Hippocampal formation (tissue), 2 donors: ENCODE measurements at places on chromosomes 3 and 15.

DNA sequence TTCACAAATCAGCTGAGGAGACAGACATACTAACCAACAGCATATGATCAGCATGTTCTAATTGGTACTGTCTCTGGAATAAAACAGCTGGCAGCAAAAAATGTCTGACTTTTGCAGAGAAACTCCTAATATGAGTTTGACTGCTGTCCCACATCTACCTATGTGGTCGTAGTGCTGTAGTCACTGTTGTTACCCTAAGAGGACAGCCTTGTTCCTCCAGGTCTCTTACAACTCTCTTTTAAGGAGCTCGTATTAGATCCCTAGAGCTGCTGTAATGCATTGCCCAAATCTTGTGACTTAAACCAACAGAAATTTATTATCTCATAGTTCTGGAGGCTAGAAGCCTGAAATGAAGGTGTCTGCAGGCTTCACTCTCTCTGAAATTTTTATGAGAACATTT is 92.1 kb downstream of the TGFBR2 start:
- DNase-seq: no peak

DNA sequence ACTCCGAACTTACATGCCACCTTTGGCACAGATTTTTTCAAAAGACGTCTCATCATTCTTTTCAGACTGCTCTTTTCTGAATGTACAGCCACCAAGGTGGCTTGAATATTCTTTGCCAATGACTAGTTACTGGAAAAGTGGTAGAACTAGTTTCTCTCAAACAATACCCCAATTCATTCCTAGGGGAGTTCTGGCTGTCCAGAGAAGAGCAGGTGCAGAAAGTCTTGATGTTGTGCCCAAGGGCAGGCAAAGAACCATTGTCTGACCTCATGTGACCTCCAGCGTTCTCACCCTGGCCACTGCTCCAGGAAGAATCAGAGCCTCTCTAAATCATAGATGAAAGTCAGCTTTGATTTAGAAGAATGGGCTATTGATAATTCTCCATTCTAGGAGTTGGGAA is 5.5 kb downstream of the LMOD3 start:
- peak; percentile 88 for DNase-seq

DNA sequence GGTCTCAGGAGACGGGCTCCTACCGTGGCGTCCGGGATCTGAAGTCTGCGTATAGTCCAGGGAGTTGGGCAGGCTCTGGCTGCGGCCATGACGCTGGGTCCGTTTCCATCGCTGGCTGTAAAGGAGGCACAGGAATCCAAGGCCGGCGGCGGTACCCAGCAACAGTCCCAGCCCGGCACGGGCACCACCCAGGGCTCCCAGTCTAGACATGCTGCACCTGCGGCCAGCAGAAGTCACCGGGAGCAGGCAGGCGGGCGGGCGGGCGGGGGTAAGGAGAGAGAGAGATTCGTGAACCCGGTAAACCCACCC is 526 bp downstream of the RMDN3 start:
- DNase-seq: no peak

GRCh38 chr3:196192036-196192523 is 19.1 kb downstream of the ZDHHC19 start:
- DNase-seq: no peak

- DNase-seq: no peak
These were observed 8.7 kb downstream of the SPCS1 start for GRCh38 chr3:52714335-52715302.

- no peak for DNase-seq
These were observed 254.1 kb downstream of the AGBL1 start for GRCh38 chr15:86333819-86334218.

DNA sequence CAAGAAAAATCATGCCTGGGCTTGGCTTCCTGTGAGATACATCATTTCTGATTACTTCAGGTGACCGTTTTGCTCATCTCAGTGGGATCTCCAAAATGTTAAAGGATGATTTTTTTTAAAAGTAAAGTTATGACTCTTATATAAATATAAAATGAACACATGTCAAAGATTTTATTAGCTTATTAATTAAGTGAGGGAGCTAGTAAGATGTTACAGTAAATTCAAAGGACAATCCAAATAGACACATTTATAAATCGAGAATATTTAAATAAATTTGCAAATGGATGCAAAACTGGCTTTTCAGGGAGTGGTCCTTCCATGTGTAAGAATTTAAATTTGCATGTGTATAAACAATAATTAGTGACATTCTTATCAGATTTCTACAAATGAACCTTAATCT is 87.0 kb downstream of the IQCH start:
- DNase-seq: no peak

GRCh38 chr3:107531917-107532469 is 9.2 kb downstream of the BBX start:
- DNase-seq: no peak

DNA sequence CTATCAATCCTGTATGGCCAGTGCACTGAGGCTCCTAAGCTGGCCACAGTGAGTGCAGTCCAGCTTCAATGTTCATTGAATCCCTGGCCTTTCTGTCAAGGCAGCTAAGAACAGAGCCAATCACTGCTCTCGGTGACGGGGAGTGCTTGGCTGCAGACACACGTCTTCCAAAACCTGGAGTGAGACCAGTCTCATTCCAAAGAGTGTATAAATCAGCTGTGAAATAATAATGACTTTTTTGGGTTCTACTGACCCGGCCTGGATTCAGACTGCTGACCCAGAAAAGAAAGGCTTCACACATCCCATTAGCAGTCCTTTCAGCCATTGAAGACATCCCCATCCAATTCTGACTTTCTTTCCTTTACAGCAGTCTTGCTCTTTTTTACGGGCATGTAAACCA is 665.5 kb downstream of the GBE1 start:
- DNase-seq: no peak

GRCh38 chr15:66934868-66935520 is 130.4 kb upstream of the SMAD3 start:
- DNase-seq: no peak

- DNase-seq: no peak
These were observed 28.9 kb downstream of the POLR2M start for GRCh38 chr15:57735431-57735830.

DNA sequence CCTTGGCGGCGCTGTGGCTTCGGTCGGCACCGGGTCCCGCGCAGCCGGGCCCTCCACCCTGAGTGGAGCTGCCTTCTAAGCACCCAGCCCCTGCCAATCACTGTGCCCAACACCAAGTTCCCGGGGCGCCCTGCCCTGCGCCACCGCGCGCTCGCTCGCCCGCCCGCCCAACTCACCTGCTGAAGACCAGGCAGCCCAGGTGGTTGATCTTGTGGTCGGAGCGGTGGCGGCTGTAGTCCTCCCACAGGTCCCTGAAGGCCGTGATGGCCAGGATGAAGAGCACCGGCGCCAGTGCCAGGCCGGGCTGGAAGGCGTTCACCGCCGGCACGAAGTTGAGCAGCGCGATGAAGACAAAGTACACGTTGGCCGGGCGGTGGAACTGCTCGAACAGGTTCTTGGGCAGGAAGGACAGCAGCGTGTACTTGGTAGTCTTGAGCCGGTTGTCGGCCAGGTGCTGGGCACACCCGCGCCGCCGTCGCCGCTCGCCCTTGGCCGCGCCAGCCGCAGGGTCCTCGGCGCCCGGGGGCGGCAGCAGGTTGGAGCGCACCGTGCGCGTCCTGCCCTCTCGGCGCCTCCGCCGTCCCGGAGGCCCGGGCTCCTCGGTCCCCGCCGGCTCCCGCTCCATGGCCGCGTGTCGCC is 536 bp downstream of the ATP10A start:
- no peak for DNase-seq

GRCh38 chr15:49287481-49287880 is 117.4 kb downstream of the GALK2 start:
- DNase-seq: no peak

DNA sequence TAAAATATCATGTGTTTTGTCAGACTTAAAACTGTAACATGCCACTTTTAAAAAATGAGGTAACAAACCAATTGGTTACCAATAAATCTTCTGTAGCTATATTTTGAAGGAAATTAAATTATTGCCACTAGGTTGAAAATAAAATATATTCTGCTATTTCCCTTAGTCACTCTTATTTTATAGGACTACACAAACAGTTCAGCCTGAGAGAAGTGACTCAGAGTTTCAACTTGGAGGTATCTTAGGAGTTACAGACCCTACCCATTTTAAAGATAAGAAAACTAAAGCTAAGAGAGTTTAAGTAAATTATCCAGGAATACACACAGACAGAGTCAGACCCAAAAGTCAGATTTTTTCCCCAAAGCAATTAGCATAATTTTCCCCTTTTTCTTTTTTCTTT is 65.1 kb downstream of the PIK3CB start:
- no peak for DNase-seq

DNA sequence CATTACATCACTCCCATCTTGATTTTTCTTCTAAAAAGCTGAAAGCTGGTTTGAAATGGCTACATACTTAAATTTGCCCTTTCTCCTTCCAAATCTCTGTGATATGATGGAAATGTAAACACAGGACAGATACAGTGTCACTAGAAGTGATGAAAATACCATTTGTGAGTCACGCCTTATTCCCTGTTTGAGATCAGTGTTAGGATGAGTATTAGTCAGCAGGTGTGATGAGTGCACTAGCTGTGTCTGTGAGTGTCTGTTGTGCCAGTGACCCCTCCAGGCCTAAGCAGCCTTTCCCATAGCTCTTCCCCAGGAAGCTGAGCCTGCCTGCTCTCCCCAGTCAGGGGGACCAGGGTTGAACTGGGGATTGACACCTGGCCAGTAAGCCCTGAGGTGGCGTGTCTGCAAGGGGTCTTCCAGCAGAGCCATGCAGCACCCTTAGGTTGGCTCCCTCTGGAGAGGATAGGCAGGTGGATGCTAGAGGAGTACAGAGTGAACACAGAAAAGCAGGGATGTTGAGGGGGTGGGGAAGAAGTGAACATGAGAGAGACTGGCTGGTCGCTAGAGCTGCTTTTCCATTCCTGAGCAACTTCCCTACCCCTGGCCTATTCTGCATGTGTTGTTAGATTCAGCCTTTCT is 92.0 kb downstream of the PDE8A start:
- no peak for DNase-seq

DNA sequence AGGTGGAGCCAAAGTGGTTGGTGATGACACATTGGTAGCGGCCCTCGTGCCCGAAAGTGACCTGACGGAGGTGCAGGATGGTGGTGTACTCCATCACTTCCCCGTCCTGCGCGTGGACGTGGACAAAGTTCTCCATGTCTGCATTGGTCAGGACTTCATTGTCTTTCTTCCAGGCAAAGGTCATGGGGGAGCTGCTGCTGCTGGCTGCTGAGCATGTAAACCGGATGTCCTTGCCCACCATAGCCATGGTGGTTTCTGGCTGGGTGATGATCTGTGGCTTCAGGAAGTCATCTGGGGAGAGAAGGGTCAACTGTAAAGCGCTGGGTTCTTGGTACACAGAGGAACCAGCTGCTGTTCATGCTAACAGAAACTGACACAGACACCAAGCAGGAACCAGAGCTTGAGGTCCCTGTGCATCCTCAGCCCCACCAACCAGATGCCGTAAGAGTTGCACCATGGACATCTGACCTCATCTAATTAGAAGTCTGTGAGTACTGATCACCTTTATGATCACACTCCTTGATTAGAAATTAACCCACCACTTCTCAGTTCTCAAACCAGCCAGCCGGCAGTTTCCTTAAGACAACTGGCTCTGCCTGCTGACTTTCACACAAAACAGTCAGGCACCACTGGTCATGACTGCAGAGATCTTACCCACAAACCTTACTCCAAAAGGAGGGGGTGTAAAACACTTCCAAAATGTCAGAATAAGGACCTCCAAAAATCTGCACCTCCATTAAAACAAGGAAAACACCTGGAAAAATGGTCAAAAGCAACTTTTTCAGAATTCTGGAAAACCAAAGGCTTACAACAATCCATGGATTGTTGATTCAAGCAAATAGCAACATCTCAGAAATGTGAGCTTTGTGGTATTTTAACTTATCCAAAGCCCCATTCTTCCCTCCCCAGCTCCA is 114.6 kb downstream of the LRIG1 start:
- no peak for DNase-seq

DNA sequence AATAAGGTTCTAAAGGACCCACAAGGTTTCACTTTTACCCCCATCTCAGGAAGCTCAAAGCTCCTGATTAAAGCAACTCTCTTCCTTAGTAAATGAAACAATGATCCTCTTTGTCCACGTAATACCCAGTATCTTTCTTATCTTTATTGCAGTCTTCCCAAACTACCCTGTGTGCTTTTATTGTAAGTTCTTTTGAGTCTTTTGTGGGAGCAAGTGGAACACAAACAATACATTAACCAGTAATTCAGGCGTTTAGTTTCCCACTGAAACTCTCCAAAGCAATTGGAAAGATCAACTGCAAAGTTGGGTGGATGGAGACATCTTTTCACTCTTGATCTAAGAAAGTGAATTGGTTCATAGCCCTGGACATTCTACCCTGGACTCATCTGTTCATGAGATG is 240.0 kb downstream of the ZNF621 start:
- DNase-seq: no peak

DNA sequence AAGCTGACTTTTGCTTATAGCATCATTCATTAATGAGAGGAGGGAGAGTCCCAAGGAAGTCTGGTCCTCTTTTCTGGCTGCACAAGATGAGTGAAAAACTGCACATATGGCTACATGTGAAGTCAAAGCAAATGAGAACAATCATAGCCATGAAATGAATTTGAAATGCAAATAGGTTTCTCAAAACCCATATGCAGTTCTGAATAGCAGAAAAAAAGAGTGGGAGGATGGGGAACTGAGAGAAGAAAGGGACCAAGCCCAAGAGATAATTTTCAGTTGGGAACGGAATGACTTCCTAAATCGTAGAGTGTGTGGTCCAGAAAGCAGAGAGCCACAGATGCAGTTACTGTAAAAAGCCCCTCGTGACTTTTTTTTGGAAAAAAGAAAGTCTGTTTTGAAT is 66.3 kb downstream of the GTPBP8 start:
- DNase-seq: peak; percentile 49

DNA sequence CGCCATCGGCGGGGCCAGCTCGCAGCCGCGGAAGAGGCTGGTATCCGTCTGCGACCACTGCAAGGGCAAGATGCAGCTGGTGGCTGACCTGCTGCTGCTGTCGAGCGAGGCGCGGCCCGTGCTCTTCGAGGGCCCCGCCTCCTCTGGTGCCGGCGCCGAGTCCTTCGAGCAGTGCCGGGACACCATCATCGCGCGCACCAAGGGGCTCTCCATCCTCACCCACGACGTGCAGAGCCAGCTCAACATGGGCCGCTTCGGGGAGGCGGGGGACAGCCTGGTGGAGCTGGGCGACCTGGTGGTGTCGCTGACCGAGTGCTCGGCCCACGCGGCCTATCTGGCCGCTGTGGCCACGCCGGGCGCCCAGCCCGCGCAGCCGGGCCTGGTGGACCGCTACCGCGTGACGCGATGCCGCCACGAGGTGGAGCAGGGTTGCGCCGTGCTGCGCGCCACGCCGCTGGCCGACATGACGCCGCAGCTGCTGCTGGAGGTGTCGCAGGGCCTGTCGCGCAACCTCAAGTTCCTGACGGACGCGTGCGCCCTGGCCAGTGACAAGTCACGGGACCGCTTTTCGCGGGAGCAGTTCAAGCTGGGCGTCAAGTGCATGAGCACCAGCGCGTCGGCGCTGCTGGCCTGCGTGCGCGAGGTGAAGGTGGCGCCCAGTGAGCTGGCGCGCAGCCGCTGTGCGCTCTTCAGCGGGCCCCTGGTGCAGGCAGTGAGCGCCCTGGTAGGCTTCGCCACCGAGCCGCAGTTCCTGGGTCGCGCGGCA is 1.8 kb downstream of the TLNRD1 start:
- no peak for DNase-seq
